ENCODE measurements at places on chromosomes 6 and 20.
A peak's percentile ranks its signal among the peaks of the same experiment; 100 is the strongest.

GRCh38 chr6:100948381-100949133 is 67.4 kb upstream of the ASCC3 start:
- DNase-seq: peak; percentile 2

- DNase-seq: no peak
These were observed 13.5 kb downstream of the STK35 start for GRCh38 chr20:2114990-2115681.

GRCh38 chr6:47302043-47302442 is 7.7 kb downstream of the TNFRSF21 start:
- no peak for DNase-seq

DNA sequence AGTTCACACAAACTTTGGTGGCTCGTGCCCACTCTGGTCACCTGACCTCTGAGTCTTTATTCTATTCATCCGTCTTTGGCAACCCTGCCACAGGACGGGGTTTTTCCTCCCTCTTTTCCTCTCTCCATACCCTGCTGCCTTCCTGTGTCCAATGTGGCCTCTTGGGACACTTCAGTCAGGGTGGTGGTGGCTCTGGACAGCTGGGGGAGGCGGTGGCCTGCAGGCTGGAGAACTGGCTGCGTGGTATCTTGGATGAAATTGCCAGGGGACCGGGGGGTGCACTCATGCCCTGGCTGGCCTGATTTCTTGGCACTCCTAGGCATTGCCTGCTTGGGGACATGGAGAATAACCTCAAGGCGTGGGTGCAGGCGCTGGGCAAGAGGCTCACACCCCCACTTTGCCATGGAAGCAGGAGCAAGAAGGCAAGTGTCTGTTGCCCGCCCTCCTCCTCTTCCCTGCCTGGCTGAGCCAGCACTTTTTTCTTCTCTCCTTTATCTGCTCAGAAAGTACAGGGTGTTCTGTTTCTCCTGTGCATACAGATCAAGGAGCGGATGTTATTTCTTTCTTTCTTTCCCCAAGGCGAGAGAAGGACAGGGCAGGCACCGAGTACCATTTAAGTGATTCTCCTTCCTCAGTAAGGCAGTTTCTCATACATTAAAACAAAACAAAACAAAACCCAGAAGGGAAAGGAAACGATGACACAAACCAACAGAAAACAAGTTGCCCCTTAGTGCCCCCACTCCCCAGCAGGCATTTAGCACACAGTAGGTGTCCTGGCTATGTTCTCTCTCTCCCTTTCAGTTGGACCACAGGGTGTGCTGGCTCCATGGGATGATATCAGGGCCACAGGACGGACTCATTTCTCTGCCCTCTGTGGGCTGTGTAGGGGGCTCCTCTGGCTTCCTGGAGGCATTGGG is 155.5 kb upstream of the RNF24 start:
- DNase-seq: no peak
